ENCODE measurements at places on chromosomes 5 and 9.

DNA sequence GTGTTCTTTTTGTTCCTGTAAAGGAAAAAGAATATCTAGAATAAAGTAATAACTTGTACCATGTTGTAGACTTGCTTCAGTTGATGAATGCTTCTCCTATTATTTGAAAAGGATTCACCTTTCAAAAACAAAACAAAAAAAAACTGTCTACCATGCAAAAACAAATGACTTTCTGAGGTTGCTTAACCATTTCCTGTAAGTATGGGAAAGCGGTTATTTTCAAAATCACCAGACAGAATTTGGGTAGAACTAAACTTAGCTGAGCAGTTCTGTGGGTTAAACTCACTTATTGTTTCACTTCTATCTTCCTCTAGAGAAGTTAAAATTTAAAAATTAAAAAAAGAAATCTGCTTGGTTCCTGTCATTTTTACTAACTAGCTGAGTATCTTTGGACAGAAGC, 25.2 kb downstream of the LNPEP start:
- no peak for DNase-seq

- DNase-seq, result no peak
Measured at GRCh38 chr5:749101-749670, 35.3 kb downstream of the ZDHHC11B start.

- no peak for DNase-seq
Measured at GRCh38 chr5:60066502-60066901, 173.0 kb upstream of the PDE4D start.

- DNase-seq, result no peak
Measured at GRCh38 chr5:122507581-122507980, 195.5 kb downstream of the SNCAIP start.

- no peak for DNase-seq
Measured at GRCh38 chr5:74122979-74123590, 497.1 kb downstream of the ARHGEF28 start.

GRCh38 chr5:4042311-4042710, 446.7 kb downstream of the IRX1 start:
- DNase-seq, result no peak

GRCh38 chr9:2601785-2602378, 19.7 kb upstream of the VLDLR start:
- DNase-seq, result no peak

- no peak for DNase-seq
Measured at GRCh38 chr9:33158843-33159776, 8.0 kb downstream of the B4GALT1 start.

- no peak for DNase-seq
Measured at GRCh38 chr5:50580506-50580905, 85.9 kb upstream of the PARP8 start.

- no peak for DNase-seq
Measured at GRCh38 chr5:1665803-1666202, 133.8 kb downstream of the MRPL36 start.

DNA sequence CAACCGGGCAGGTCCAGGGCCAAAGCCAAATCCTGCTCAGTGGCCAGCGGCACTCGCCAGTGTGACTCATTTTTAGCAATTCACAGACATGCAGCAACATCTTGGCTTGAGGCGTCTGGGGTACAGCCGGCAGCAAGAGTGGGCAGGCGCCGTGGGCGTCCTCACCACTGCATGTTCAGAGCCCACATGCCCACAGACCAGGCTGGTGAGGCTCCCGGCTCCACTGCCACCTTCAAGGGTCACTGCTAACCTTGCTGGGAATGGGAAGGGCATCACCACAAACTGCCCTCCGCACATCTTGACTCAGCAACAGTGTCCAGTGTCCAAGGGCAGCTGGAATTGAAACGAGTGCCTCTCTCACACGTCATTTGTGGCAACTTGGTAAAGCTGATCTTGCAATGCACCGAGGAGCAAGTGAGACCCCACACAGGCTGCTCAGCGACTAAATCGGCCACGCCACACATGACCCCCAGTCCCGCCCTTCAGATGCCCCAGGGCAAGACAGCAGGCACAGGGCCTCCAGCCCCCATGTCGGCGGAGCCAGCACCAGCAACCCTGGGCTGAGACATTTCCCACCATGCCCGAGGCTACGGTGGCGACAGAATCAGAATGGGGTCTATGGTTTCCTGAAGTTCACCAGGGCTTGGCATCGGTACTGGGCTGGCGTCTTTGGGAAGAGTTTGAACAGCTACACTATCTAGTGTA, 140.3 kb downstream of the ROR2 start:
- no peak for DNase-seq

- DNase-seq, result no peak
Measured at GRCh38 chr9:95264954-95265615, 52.4 kb downstream of the FANCC start.

DNA sequence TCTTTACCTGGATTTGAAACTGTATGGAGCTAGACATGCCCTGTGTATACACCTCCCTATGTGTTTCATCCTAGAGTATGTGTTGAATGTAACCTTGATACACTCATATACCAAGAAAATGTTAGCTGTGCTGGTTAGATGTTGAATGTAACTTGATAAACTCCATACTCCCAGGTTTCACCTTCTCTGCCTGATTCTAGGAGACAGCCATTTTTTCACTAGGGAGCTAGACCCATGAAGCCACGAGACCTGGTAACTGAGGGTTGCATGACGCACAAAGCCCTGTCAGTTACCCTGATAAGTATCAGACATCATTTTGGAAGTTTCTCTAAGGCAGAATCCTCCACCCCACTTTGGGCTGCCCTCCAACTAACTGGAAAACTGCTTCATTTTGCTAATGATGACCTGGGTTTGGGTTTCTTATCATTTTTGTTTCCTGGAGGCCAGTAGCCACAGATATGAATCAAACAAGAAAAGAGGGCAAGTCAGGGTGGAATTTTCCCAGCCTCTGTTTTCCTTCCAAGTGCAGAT, 478.5 kb upstream of the KIF2A start:
- DNase-seq, result no peak

GRCh38 chr9:95116002-95116807, 201.3 kb downstream of the FANCC start:
- no peak for DNase-seq

DNA sequence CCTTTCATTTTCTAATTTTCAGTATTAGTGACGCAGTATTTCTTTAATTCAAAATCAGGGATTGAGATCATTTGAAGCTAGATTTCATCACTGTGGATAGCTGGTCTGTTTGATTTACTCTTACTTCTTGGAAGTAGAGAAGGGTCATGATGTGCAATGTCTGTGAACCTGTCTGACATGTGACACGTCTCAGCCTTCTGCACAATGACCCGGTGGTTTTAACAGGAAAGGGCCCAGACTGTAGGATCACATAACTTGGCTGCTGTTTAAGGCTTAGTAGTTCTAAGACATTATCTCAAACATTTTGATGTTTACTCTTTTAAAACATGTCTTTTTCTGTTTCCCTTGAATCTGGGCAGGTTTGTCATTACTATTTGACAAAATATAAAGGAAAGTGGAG, 823.3 kb upstream of the NUDT12 start:
- no peak for DNase-seq

DNA sequence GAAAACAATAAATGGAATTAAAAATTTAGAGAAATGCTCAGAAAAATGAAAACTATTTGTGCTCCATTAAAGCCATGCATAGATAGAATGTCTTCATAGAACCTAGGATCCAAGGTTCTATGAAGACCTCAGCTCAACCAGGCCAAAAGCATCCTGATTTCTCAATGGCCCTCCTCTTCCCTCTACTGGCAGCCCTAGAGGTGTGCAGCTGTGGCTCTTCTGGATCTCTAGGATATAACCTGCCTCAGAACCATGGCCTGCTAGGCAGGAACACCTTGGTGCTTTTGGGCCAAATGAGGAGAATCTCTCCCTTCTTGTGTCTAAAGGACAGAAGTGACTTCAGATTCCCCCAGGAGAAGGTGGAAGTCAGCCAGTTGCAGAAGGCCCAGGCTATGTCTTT, 15.1 kb downstream of the IFNA1 start:
- DNase-seq, result no peak

DNA sequence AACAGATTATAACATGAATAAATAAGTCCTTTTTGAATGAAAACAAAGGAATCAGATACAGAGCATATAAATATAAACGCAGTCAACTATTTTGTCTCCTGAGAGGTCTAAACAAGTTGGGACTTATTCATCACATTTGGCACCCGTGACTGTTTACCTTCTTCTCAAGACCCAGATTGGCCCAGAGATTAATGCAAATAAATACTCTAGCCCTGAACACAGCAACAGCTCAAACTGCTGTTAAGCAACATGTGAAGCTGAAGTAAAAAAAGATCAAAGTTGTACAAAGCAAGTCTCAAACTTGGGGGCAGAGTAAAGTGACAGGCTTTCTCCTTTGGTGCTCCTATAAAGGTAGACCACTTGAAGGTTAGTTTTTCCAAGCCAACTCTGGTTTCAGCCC, 95.0 kb upstream of the NR5A1 start:
- no peak for DNase-seq

DNA sequence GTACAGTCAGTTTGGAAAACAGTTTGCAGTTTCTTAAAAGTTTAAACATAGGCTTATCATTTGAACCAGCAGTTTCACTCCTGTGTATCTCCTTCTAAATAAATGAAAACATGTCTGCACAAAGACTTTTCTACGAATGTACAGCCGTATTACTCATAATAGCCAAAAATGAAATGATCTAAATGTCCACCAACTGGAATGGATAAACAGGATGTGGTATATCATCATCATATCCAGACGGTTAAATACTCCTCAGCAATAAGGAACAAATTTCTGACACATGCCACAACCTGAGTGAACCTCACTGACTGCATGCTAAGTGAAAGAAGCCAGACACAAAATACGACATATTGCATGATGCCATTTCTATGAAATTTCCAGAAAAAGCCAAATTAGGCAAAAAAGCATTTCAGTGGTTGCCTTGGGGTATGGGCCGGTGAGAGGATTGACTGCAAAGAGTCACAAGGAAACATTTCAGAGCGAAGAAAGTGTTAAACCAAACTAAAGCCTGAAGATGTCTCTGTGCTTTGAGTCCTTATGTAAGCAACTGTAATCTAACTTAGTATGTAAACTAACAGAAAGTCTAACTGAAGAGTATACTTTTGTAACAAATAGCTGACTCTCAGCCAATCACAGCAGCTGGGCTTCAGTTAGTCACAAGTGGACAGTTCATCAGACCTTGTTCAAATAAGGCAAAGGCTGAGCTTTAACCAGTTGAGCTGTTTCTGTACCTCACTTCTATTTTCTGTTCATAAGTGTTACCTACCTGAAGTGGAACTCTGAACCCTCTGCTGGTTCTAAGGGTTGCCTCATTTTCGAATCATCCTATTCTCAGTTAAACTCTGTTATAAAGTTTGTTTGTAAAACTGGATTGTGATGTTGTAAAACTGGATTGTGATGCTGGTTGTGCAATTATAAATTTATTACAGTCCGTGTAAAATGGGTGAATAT, 65.2 kb downstream of the TRIO start:
- DNase-seq, result no peak

DNA sequence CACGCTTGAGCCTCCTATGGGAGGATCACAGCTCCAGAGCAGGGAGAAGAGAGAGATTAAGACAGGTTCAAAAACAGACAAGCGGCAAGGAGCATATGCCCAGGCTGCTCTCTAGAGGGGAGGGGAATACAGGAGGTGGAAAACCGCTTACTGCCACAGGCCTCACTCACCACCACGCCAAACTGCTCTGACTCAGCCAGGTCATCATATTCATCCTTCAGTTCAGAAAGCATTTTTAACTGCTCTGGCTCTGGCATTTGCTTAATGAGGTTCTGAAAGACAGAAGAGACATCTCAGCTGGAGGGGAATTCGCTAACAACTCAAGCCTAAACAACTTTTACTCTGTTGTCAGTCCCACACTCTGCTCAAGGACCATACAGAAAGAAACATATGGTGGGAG, 40.1 kb downstream of the PCDHGC5 start:
- no peak for DNase-seq

DNA sequence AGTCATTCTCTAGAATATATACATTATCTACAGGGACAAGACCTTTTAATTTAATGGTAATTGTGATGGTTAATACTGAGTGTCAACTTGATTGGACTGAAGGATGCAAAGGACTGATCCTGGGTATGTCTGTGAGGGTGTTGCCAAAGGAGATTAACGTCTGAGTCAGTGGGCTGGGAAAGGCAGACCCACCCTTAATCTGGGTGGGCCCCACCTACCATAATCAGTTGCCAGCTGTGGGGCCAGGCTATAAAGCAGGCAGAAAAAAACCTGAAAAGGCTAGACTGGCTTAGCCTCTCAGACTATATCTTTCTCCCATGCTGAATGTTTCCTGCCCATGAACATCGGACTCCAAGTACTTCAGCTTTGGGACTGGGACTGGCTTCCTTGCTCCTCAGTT, 112.2 kb upstream of the SMC2 start:
- DNase-seq, result no peak

GRCh38 chr9:136255896-136256890, 10.6 kb upstream of the QSOX2 start:
- DNase-seq, result no peak

DNA sequence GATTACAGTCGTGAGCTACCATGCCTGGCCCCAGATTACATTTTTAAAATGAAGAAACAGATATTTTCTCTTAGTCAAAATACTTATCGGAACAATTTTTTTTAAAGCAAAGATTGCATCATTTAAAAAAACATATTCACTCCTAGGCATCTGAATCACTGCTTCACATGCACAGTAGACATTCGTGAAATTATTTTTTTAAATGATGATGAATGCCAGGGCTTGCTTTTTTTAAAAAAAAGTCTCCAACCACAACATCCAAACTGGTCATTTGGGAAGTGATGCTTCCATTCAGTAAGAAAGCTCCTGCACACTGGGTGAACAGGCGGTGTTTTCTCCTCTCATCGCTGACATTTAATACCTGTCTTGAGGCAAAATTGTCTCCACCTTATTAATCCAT, 223.0 kb upstream of the DMRT1 start:
- no peak for DNase-seq
